ENCODE measurements at places on chromosomes 16 and 17.
A peak's percentile ranks its signal among the peaks of the same experiment; 100 is the strongest.

- DNase-seq = no peak
These were observed 45.1 kb downstream of the RGS9 start for GRCh38 chr17:65182233-65182632.

DNA sequence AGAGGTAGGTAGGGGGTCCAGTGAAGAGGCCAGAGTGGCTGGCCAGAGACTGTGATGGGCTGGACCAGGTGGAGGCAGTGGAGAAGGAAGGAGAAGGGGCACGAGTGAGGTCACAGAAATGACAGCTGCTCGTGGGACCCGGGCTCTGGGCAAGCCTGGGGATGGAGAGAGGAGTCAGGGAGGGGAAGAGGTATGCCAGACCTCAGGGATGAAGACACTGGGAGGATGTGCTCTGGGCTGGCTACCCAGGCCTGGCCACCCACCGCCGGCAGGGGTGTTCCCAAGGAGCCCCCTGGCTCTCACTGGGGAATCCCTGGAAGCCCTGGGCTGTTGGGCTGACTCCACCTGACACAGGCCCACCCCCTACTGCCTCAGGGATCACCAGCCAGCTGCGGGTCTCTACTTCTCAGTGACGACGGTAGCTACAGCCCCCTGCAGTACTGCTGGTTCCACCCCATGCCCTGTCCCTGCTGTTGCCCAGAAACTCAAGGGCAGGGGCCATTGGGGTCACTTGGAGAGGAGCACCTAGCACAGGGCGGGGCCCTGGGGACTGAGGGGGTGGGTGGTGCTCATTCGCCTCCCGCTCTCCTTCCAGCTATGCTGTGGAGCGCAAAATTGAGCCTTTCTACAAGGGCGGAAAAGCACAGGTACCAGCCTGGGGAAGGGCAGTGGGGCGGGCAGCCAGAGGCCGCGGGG lies 1.8 kb downstream of the TBL3 start:
- DNase-seq = no peak

DNA sequence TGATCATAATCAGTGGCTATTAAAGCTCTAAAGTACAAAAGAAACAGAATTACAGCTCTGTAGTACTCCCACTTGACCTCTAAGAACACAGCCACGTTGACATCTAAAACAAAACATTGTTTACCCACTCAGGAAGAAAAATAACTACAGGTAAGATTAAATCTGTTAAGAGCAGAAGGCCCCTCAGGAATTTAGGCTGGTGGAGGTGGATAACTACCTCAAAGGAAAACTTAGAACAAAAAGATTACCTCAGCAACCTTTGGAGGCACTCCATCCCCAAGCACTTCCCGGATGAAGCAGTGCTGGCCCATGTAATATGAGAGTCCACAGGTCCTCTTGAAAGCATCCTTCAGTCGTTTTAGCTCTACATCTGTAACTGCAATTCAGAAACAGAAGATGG lies 46.7 kb downstream of the USP32 start:
- no peak for DNase-seq

DNA sequence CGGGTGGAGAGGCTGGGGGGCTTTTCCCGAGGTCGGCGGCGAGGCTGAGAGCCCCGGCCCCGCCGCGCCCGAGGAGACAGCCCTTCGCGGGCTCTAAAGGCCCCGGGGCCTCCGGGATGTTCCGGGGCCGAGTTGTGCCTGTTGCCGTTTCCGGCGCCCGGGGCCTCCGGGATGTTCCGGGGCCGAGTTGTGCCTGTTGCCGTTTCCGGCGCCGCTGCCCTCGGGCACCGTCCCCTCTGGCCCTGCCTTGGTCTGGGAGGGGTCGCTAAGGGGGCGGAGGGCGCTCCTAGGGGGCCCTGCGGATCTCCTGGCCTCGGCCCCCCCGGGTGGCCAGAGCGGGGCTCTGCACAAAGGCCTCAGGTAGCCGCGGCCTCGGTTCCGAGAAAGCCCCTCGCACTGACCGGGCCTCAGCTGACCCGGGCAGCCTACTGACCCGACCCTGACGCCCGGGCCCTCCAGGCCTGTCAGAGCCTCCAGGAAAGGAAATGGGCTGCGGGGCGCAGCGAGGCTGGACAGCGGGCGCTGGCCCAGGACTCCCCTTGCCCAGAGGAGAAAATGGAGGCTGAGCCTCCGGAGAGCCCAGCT lies 24.2 kb downstream of the ACTG1 start:
- DNase-seq = no peak

DNA sequence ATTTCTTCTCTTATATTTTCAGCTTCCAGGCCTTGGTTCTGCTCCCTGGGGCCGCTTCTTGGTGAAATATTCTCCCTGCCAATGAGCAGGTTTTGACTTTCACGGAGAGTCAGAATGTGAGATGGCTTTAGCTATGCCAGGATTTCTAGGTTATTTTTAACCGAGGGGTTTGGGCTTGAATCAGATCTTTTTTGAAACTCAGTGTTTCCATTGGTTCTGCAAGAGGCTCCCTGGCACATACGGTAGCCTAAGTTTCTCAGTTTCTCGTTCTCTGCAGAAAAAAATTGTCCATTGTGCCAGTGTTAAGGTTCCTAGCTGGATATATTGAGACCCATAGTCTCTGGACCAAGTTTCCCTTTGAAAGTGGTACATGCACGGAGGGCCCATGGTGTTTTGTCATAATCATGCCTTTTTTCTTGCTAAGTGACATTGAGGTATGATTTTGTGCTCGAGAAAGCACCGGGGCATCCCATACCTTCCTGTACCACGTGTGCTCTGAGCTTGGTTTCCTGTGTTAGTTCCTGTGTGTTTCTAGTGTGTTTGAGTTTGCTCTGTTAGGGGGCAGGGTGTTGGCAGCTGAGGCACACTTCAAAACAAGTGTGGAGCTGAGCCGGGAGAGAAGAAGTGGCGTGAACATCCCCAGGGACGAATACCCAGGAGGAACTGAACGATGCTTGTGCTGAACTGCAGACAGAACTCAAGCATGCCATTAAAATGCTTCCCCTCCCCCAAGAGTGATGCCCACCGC lies 127.2 kb downstream of the HS3ST3B1 start:
- peak; percentile 6 for DNase-seq

- DNase-seq = no peak
These were observed 17.6 kb upstream of the ABR start for GRCh38 chr17:1197379-1197778.

GRCh38 chr16:23227529-23227928 lies 45.0 kb downstream of the SCNN1G start:
- DNase-seq = no peak

DNA sequence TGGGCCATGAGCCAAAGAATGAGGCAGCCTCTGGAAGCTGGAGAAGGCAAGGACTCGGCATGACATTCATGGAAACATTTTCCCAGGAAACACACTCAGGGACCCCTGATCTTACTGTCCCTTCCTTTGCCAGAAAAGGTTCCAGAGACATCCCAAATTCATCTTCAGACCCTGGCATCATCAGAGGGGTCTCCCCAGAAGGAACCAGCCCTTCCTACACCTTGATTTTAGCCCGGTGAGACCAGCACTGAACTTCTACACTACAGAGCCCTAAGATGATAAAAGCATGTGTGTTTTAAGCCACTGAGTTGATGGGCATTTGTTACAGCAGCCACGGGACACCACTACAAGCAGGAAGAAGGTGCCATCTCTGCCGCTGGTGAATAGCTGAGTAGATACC lies 262.3 kb downstream of the C16orf95 start:
- no peak for DNase-seq

GRCh38 chr16:56341656-56342399 lies 83.5 kb downstream of the AMFR start:
- DNase-seq = no peak

DNA sequence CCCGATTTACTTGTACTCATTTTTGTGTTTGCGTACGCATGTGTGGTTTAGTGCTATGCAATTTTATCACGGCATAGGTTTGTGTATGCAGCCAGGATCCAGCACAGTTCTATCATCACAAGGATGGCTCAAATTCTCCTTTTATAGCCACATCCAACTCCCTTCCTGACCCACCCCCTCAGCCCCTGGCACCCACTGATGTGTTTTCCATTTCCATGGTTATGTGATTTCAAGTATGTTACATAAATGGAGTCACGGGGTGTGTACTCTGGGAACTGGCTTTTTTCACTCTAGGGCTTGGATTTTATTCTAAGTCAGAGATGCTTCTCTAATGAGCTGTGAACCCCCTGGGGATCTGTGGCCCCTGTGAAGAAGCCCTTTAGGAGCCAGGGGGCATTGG lies 16.8 kb downstream of the IL4R start:
- DNase-seq = no peak

DNA sequence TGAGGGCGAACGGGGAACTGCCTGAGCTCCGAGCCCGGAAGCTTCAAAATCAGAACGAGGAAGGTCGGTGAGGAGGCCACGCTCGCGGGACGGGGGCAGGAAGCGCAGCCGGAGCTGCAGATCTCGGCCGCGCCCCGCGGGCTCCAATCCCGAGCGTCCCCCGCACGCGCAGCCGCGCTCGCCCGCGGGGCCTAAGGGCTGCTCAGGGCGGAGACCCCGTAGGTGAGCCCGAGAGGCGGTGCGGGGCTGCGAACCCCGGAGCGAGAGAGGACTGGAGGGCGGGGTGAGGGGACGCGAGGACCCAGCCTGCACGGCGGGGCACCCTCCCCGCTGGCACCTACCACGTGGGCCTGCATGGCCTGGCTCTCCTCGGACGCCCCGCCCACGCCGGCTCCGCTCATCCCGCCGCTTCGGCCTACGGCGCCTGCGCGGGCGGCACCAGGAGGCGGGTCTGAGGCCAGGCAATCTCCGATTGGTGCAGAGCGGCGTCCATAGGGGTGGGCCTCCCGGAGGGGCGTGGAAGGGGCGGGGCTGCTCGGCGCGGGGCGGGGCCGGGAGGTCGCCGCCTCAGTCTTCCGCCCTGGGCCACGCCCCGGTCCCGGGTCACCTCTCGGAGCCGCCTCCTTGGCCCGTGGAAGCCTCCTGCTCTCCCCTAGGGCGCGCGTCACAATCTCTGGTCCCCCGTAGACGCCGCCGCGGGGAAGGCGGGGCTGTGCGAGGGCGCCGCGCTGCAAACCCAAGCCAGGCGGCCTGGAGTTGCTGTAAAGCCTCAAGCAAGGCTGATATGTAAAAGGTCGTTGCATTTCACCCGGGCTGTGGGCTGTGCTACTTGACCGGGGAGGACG lies 27.8 kb upstream of the METRNL start:
- DNase-seq = peak; percentile 95

DNA sequence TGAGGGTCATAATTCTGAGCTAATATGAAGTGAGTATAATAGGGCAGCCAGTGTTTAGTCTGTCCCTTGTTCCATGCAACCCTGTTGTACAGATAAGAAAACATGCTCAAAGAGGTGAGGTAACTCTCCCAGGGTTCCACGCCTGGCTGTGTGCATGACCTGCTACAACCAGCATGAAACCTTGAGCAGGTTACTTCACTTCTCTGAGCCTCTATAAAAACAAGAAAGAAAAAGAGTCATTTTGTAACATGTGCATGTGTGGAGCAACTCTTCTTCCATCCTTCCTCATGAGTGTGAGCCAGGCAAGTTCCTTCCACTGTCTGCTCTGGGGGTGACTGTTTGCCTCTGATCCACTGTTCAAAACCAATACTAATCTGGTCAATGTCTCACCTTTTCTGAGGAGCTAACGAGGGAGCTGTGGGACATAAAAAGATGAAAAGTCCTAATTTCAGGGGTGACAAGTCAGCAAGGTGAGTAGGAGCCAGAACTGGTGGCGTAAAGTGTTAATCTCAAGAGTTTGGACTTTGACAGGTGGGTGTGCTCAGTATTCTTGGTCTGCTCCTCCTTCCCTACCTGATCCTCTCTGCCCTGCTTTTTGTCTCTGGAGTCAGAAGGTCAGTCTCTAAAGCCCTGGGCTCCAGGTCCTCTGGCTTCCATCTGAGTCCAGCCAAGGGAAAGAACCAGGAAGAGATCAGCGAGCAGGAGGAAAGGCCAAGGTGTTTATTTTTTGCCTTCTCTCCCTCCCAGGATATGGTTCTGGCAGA lies 21.5 kb downstream of the GFOD2 start:
- no peak for DNase-seq

DNA sequence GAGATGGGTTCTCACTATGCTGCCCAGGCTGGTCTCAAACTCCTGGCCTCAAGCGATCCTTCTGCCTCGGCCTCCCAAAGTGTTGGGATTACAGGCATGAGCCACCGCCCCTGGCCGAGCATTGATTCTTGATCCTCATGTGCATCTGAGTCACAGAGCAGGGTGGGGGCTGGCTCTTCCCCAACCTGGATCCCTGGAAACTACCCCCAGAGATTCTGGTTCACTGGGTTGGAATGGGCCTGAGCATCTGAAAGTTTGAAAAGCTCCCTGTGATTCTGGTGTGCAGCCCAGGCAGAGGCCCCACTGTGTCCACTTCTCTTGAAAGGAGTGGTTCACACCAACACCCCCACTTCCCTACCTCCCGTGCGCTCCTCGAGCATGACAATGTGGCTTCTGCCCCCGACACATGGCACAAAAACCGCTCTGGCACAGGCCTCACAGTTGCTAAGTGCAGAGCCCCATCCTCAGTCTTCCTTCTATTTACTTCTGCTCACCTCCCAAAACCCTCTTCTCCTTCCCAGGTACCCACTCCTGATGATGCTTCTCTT lies 4.6 kb downstream of the QPRT start:
- no peak for DNase-seq

DNA sequence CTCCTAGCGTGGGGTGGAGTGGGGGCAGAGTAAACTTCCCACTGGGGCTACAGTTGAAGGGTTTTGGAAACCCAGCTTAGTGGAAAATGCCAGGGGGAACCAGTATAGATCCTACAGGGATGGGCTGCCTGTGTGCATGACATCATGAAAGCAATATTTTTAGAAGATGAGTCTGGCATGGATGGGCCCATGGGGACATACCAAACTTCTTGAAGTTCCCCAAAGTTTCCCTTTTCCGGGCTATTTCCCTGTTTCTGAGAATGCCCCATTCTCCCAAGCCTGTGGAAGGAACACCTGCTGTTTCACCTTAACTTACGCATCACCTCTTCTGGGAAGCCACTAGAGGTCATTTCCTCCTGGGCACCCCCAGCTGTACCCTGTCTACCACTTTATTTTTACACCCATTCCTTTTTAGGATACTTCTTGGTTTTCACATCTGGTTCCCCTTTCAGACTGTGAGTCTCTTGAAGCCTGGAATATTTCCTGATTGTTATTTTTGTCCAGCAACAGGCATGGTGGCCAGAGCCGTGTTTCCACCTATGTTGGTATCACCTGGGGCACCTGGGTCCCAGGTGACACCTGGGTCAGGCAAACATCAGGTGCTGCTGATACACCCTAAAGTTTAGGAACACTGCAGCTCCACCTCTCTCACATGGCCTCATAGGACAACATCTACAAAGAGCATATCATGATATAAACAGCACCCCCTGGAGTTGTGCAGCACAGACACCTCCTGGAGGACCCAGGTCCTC lies 9.8 kb downstream of the SOCS3 start:
- no peak for DNase-seq

- DNase-seq = no peak
These were observed 11.8 kb downstream of the DNAJA2 start for GRCh38 chr16:46961373-46962353.

GRCh38 chr17:44176257-44176656 lies 5.8 kb downstream of the ASB16 start:
- DNase-seq = no peak

DNA sequence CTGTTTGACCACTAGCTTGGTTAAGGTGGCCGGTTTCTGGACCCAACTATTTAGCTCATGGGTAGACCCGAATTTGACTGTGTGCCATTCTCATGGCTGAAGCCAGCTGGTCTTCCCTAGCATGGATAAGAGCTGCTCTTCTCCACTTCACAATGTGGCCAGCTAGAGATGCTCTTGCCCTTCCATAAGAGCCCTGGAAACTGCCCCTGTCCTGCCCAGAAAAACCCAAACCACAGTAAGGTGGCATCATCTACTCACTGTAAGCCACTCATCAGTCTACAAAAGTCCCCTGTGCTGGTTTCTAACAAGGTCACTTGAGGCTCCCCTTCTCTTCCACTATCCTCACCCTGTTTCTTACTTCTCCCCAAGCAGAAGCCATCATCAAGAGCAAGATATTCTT lies 165.1 kb downstream of the HS3ST2 start:
- DNase-seq = no peak

Data from stimulated activated CD8-positive, alpha-beta memory T cell treated with anti-CD3 and anti-CD28 coated beads, Interleukin-4, amount 100 ng/mL, for 4 hours (primary cell).